Cardiac septum (tissue), 1 donor: ENCODE measurements at places on chromosomes 13 and 19.

GRCh38 chr13:101185606-101186005 is 230.7 kb downstream of the NALCN start:
- no peak for DNase-seq

DNA sequence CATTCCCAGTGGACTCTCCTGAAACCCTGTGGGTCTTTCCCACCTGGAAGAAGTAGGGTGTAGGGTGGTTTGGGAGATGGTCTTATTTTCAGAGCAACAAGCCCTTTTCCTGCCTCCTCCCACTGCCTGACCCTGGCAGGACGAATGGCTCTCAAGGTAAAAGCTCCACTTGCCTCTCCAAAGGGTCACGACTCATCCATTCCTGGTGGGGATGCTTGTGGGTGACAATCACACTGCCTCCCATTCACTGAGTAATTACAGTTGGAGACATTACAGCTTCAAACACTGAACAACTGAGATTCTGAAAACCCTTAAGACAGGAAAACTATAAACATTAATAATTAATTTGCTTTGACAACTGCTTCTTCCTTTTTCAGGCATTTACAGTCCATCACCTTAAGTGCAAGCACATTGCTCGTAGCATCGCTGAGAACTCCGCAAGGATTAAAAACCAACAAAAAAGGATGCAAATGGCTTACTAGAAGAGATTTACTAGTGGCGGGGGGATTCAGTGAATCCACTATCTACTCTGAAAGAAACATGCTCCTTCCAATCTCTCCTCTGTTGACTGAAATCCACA is 199.6 kb upstream of the IRS2 start:
- DNase-seq = no peak

- DNase-seq = no peak
These were observed 2.9 kb downstream of the NOTCH3 start for GRCh38 chr19:15197942-15198341.

- no peak for DNase-seq
These were observed 470.2 kb downstream of the PCDH9 start for GRCh38 chr13:66759919-66760318.
